ENCODE measurements at places on chromosomes 12 and 14.

GRCh38 chr14:66772146-66772545, 264.2 kb downstream of the GPHN start:
- no peak for DNase-seq

GRCh38 chr14:51396222-51396815, 156.3 kb downstream of the TMX1 start:
- DNase-seq: no peak

- no peak for DNase-seq
Measured at GRCh38 chr14:84493779-84494178, 1036.2 kb upstream of the FLRT2 start.

GRCh38 chr12:113232089-113232839, 11.0 kb downstream of the TPCN1 start:
- DNase-seq: no peak

GRCh38 chr12:95553197-95553943, 2.1 kb upstream of the USP44 start:
- DNase-seq: no peak

- no peak for DNase-seq
Measured at GRCh38 chr14:23930742-23931141, 22.8 kb upstream of the DHRS4 start.

GRCh38 chr12:115473257-115473956, 789.4 kb upstream of the TBX3 start:
- DNase-seq: no peak
